Germinal center (tissue), 1 donor: ENCODE measurements at places on chromosomes 1 and 21.

DNA sequence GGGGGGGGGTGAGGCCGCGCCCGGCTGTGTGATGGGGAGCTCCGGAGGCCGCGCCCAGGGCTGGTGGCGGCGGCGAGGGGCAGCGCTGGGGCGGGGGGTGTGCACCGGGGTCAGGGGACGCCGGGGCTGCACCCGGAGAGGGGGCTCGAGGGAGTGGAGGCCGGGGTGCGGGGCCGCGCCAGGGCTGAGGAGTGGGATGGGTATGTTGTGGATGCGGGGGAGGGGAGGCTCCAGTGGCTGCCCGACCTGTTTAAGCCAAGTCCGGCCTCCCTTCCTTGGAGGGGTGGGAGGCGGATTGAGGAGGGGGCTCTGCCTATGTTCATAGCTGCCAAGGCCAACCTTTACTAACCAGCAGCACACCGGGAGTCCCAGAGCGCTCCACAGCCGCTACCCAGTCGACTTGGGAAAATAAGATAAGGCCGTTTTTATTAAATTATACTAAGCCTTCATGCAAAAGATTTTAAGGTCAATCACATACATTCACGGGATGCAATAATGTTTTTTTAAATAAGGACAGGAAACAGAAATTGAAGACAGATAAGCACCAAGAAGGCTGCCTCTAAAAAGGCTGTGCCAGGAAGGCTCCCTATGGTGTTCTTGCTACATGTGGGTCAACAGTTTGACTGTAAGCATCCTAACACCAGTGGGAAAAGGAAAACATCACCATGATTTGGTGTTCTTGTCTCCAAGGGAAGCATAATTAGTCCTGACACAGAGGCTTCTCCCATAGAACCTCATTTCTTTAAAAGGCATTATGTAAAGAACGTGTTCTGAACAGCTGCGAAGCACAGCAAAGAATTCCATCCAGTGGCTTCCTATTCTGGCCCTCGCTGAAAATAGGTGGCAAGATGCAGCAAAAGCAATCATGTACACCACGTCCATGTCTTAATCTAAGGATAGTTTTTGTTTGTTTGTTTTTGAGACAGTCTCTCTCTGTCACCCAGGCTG is 626 bp upstream of the HLCS start:
- no peak for DNase-seq

DNA sequence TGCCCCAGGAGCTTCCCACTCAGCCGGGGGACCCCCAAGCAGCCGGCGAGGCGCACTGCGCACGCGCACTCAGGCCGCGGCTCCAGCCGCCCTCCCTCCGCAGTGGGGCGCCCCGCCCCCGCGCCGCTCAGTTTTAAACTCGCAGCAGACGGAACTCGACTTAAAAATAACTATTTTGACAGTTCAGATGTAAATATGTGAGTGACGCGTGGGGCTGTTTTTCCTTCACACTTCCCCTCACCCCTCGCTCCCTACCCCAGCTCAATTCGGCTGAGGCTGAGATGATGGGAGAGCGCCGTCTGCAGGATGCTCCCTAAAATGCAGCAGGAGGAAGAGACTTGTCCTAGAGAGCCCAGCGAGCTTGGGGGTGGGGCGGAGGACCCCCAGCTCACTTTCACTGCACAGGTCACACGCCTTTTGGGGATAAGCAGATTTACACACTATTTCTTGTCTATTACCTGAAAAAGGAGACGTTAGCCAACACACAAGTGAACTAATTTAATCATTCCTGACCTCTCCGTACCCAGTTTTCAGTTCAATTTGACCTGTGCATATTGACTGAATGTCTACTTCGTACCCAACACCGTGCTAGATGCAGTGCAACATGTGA is 8.9 kb upstream of the LEMD1 start:
- DNase-seq, result peak; percentile 88

- DNase-seq, result no peak
These were observed 24.6 kb upstream of the NADK start for GRCh38 chr1:1802871-1803270.

DNA sequence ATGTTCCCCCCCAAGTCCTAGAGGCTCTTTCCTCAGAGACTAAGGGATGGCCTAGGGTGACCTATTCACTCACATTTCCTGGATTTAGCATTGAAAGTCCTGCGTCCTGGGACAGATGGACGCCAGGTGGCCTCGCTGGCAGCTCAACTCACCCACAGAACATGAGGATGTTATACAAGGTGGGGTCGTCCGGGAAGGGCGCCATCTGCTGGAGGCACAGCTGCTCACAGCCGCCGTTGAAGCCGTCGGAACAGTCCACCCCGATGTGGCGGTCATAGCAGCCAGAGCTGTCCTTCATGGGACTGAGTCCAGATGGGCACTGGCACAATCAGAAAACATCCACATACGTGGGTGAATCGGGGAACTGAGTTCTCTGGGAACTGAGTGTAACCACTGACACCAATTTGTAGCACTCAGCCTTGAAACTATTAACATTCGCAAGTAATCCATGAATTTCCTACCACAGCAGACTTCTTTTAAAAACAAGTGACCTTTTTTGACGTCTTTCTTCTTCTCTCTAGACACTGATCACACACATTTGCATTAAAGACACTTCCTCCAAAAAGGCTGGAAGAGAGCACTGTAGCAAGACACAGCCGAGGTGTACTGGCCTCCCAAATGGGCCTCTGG is 215.4 kb downstream of the ASTN1 start:
- peak; percentile 42 for DNase-seq

GRCh38 chr1:211601159-211601558 is 22.2 kb upstream of the SLC30A1 start:
- no peak for DNase-seq

DNA sequence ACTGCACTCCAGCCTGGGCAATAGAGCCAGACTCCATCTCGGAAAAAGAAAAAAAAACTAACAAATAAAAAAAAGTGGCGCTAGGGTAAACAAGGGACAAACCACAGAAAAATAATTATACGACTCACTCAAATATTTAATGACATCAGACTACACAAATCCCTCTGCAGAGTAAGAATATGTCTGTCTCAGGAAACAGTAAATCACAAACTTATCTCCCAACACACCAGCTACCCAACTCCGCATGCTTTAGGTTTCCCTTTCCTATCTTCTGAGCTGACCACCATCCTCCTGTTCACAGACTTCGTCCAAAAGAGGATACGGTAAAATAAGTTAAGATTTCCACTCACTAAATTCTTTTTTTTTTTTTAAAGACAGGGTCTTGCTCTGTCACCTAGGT is 16.2 kb downstream of the WDR47 start:
- no peak for DNase-seq

DNA sequence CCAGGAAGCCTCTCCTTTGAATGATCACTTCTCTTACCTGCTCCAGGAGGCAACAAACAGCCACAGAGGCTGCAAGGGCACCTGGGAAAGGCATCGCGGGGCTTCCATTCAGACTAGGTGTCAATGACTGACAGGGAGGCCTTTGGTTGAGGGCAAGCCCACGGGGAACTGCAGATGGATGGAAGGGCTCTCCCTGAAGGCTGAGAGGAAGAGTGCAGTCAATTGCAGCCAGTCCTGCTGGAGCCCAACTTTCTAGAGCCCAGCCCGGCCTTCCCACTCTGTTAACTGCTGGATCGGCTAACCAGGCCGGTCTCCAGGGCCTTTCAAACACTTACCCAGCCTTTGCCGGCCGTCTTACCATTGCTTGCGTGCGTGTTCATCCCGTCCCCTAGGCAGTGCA is 89.3 kb downstream of the LACTBL1 start:
- no peak for DNase-seq

DNA sequence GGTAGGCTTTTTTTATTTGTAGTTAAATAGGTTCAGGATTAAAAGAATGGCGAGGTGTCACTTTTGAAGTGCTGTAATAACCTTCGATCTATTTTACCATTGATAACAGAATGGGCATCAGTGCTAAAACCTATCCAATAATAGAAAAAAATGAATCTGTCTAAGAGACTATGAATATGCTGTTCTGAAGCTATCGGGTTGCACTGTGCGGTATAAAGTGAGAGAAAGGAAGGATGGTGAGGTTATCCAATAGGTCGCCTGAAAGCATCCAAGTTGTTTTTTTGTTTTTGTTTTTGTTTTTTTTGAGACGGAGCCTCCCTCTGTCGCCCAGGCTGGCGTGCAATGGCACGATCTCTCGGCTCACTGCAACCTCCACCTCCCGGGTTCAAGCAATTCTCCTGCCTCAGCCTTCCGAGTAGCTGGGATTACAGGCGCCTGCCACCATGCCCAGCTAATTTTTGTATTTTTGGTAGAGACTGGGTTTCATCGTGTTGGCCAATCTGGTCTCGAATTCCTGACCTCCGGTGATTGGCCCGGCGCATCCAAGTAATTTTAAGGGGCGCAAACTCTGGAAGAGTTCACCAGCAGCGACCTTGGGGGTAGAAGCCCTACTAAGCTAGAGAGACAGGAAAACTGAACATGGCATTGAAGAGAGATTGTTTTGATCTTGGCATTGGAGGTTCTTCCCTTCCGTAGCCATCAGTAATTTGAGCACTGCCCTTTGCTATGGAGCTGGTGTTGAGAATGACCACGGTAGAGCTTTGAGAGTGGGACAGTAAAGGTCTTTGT is 8.7 kb upstream of the MDM4 start:
- no peak for DNase-seq

DNA sequence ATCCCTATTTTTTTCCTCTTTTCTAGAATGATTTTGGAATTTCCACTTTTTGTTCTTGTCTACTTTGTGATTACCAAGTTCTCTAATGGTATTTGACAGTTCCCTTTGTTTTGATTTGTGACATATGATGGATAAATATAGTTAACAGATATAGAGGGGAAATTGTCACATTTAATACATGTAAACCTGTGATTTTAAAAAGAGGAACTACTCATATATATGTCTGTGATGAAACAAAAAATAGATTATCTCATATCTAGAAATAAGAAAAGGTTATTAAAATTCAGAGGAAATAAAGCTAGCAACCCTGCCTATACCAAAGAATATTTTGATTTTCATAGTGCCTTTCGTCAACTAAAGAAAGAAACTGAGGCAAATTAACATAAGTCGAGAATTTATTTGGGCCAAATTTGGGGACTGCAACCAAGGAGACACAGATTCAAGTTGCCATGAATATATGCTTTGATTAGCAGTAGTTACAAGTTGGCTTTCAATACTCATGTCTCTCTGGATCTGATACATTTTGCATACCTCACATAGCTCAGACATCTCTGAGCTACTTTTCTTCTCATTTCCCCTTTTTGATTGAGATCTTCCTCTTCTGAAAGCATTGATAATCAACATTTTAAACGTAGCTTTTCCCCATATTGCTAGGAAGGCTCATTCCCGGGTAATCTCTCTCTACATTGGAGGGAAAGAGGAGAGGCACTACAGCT is 15.6 kb upstream of the C21orf91 start:
- DNase-seq, result peak; percentile 13

- no peak for DNase-seq
These were observed 38.3 kb upstream of the MYOCOS start for GRCh38 chr1:171583591-171584201.

DNA sequence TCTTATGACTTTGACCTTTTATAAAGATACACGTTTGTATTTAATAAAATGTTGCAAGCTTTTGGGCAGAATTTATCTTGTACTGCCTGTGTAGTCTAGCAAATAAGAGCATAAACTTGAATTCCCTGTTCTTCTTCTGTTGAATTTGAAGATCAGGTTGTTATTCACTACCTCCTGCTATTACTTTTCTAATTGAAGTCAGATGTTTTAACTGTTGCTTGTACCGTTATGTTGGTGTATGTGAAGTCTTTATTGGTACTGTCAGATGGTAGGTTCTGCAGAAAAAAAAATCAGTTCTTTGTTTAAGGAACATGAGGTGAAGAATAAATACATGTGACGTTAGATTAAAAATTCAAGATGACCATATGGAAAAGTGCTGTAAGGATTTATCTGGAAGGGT is 69.1 kb downstream of the DYRK1A start:
- no peak for DNase-seq

DNA sequence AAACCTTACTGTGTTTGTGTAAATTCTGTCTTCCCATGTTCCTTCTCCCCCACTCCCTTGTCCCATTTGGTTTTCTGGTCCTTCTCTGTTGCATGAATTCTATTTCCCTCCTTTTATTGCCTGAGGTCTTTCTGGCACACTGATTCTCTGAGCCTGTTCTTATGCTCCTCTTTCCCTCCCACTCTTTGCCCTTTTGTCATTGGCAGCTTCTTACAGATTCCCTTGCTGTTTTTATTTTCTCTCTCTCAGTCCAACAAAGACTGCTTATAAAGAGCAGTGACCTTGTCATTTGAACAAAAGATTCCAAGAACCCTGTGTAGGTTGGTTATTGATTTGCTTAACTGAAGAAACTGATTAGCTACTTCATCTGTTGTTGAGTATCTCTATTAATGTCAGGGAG is 49.7 kb downstream of the GPR52 start:
- DNase-seq, result no peak

GRCh38 chr21:38985568-38986378 is 180.0 kb downstream of the ETS2 start:
- DNase-seq, result peak; percentile 38
